HT1080 (cell line): ENCODE measurements at places on chromosomes 13 and 19.
A peak's percentile ranks its signal among the peaks of the same experiment; 100 is the strongest.

DNA sequence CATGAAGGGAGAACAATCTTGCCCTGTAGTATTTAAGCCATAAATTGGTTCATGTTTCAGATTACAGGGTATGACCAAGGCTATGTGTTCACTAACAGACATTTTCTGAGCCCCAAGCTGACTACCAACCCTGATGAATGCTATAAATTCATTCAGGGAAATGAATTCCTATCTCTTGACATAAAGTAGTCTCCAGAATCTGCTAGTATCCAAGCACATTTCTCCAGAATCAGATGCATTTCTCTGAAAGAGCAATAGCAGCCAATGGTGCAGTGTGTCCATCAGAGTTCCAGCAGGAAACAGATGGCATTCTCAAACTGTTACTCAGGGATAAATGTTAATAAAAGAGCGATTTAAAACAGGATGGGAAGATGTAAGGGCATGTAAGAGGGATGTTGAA lies 226.4 kb downstream of the COG6 start:
- peak; percentile 25 for DNase-seq

DNA sequence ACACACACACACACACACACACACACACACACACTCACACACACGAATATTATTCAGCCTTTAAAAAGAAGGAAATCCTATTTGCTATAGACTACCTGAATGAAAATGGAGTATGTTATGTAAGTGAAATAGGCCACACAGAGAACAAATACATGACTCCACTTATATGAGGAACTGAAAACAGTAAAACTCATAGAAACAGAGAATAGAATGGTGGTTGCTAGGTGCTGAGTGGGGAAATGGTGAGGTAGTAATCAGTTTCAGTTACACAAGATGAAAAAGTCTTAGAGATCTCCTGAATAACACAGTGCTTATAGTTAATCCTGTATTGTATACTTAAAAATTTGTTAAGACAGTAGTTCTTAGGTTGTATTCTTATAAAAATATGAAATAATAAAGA lies 8.2 kb downstream of the ZNF677 start:
- no peak for DNase-seq

DNA sequence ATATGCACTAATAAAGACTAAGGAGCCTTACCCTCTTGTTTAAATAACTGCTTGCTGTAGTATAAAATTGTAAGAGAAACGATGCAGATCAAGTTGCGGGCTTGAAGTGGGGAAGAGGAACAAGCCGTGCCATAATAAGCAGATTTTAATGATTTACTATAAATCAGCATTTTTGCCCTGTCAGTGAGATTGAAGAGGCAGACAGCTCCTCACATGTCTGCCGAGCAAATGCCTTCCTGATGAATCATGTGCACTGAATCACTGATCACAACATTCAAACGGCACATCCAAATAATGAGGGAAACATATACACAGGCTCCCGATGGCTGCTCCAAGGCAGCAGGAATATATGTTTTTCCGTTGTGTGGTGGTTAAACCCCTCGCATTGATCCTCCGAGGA lies 282.9 kb downstream of the TSHZ3 start:
- peak; percentile 87 for DNase-seq

GRCh38 chr13:38785042-38785441 lies 98.2 kb downstream of the FREM2 start:
- no peak for DNase-seq

DNA sequence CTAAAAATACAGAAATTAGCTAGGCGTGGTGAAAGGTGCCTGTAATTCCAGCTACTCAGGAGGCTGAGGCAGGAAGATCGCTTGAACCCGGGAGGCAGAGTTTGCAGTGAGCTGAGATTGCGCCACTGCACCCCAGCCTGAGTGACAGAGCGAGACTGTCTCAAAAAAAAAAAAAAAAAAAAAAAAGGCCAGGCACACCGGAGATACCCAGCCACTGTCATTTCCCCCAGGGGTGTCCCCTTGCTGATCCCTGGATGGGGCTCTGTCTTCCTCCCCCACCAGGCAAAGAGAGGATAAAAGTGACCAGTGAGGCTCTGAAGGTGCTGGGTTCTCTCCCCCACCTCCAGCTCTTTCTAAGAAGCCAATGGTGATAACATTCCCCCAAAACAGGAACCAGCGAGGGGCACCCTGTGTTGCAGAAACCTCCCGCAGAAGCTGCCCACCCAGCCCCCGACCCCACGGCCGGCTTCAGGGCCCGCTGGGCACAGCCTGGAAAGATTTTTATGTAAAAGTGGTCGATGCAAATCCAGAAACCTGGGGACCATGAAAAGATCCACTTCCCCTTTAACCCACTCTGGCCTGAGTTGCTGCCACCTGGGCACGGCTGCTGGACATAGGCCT lies 61.4 kb upstream of the KLF2 start:
- DNase-seq = no peak

DNA sequence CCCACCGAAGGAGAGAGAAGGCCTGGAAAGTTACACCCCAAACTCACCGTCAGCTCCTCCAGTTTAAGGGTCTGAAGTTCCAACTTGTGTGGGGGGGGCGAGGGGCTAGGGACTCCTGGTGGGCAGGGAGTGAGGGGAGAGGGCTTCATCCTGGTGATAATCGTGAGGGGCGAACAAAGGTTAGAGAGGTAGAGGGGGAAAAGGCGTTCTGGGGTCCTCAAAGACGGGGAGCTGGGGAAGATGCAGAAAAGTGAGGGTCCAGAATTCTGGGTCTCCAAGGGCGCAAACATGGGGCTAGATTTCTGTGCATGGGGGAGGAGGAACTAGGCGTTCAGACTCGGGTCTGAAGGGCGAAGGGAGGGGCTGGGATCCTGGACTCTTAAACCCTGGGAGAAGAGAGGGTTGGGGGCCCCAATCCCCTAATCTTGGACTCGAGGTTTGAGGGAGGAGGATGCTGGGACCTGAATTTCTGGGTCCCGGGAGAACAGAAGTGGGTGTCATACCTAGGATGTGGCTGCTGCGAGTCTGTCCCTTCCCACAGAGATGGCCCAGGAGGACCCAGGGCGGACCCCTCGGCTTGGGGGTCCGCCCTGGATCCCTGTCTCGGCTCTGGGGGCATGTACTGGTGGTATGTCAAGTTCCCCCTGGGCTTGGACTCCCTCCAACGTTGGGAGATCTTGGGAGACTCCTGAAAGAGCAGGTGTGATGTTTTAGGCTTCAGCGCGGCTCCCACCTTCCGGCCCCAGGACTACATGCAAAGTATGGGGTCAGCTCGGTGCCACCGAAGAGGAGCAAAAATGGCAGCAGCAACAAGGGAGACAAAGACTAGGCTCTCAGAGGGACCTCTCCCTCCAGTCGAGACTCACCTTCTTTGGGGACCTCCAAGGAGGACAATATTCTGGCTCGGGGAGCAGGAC lies 4.5 kb downstream of the MAMSTR start:
- no peak for DNase-seq

DNA sequence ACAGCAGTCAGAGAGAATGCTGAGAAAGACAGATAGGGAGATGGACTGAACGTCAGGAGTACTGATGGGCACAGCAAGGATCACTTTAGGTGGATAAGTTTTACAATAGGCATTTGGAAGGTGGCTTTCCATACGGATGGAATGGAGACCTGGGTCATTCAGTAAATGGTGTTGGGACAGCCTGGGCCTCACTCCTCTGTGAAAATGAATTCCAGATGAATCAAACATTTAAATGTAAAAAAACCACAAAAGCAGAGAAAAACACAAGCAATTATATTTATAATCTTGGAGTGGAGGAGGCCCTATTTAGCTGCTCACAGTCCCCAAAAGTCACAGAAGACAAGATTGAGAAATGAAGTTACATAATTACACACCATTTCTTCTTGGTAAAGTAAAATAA lies 4.7 kb downstream of the IL17D start:
- DNase-seq = no peak

GRCh38 chr13:43446126-43446525 lies 340.6 kb downstream of the ENOX1 start:
- DNase-seq = no peak

DNA sequence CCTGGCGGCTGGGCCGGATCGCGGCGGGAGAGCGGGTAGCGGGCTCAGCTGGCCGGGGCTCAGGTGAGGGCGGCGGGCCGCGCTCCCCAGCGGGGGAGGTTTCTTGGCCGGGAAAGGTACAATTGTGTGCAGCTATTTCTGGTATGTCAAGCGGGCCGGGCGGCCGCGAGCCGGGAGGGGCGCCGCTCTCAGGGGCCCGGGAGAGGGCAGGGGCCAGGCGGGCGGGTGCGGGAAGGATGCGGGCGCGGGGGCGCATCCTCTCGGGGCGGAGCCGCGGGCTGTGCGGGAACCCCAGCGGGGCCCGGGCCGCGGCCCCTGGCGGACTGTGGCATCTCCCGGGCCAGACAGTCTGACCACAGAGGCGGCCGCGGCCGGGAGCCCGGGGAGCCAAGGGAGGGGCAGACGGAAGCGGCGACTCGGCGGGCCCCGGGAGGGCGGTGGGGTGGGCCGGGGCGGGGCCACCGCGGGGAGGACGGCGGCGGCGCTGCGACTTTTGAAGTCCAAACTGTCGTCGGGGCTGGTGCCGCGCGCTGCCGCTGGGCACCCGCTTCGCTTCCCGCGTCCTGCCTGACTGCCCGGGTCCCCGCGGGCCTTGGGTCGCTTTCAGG lies at the start of gene LMO7:
Gene LMO7, plus strand, starts transcription at position 503 of the 608 bp plus-strand sequence. CDS start 328 bp downstream, outside the sequence.
- peak; percentile 54 for DNase-seq

DNA sequence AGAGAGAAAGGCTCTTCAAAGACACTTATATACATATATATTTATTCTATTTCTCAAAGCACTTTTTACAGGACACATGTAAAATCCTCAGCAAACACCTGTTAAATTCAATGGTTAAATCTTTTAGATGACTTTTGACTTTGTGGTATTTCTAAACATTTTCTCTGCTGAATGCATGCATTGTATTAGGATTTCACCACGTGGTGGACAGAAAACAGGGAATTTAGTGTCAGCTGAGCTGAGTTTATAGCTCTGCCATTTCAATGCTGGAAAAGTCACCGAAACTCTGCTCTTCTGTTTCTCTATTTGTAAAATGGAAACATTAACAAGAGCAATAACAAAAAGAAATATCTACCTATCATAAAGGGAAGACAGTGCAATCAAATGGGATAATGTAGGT lies 375.6 kb downstream of the ENOX1 start:
- no peak for DNase-seq

GRCh38 chr19:35736913-35737886 lies 5.1 kb downstream of the IGFLR1 start:
- DNase-seq = no peak

- no peak for DNase-seq
Observed at GRCh38 chr13:38933786-38934185, 56.8 kb downstream of the STOML3 start.

DNA sequence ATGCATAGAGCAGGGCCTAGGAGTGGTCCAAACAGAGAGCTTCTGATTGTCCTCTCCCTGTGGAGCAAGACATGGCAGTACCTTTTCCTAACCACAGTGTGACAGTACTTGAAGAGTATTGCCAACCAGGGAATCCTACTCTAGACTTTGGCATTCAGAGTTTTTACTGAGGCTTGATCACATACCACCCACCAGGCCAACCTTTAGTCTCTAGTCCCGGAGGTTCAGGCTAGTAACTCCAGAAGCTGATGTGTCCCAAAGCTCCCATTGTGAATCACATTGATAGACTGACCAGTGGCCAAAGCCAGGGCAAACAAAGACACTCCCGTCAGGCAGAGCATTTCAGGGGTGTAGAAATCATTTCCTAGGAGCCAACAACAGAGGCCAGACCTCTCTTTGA lies 18.4 kb downstream of the IFT88 start:
- DNase-seq = no peak

DNA sequence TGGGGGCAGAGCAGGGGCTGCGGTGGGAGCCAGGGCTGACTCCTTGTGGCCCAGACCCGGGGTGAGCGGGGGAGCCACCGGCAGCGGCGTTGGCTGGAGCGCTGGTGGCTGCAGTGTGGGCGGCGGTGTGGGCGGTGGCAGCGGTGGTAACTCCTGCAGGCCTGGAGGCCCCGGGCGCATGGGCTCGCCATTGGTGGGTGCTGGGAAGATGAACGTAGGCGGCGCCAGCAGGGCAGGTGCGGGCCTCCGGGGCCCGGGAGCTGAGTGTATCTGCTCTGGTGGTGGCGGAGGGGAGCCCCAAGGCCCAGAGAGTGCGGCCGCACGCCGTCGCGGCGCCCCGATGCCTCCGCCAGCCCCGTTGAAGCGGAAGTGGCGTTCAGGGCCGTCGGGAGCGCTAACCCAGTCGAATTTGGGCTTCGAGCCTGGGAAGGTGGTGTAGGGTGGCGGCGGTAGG lies 2.0 kb downstream of the GGN start:
- no peak for DNase-seq

DNA sequence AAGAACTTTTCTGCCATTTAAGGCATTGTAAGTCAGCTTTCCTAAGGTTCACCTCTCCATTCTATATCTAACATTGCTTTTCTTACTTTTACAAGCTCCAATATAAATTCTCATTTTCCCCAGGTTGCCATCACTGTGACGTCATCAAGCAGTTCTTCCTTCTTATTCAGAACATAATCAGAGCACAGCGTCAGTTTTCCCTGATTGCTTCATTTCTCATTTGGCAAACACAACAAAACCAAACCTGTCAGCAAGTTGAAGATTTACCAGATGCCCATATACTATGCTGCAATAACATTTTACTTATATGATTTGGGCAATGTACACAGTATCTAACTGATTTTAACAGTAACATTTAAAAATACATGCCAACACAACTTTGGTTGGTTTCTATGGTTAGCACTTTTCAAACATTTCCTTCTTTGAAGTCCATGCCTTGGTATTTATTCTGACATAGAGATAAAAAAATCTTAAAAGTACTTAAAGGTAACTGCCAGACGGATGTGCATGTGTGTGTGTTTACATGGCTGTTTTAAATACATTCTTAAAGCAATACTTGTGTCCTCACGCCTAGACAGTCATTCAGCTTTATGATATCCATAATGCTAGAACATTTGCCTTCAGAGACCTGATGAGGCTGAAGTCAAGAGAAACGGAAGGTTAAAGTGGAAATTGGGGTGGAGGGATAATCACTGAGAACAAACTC lies 264.0 kb downstream of the KLF12 start:
- DNase-seq = no peak
